Omental fat pad (tissue), 4 donors: ENCODE measurements at places on chromosomes 12 and 14.

GRCh38 chr14:97718886-97719442 lies 921.8 kb downstream of the VRK1 start:
- no peak for DNase-seq

- no peak for DNase-seq
These were observed 52.0 kb downstream of the KCNMB4 start for GRCh38 chr12:70418101-70418500.

DNA sequence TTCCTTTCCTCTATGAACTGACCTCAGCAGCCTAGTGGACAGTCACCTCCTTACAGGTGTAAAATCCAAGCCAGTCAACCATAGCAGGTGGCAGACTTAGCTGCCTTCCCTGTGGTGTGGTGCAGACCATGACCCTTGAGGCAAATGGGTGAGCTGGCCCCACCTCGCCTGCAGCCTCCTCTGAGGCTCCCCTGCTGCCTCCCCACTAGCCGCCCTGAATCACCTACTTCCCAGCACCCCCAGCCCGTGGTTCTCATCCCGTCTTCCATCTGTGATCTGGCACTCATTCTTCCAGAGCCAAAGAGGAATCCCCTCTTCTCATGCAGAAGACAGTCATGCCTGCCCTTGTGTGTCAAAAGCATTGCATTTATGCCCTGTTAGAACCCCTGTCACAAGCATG lies 34.4 kb upstream of the TSPAN9 start:
- DNase-seq: no peak

DNA sequence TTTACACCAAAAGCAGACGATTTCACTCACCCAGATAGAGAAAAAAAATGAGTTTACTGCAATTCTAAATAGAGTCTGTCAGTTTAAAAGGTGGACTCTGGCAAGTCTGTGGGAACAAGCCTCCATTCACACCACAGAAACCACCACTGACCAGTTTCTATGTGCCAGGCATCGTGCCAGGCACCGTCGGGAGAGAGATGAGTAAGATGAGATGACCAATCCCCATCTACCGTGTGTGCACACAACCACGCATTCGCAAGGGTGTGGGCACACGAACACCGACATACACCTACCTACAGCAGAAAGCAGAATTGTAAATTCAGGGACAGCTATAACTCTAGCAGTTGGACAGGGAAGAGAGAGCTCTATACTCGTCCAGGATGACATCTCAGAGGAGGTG lies 58.3 kb downstream of the PRIMA1 start:
- DNase-seq: no peak

- no peak for DNase-seq
These were observed 15.9 kb downstream of the KRT85 start for GRCh38 chr12:52351196-52352059.

DNA sequence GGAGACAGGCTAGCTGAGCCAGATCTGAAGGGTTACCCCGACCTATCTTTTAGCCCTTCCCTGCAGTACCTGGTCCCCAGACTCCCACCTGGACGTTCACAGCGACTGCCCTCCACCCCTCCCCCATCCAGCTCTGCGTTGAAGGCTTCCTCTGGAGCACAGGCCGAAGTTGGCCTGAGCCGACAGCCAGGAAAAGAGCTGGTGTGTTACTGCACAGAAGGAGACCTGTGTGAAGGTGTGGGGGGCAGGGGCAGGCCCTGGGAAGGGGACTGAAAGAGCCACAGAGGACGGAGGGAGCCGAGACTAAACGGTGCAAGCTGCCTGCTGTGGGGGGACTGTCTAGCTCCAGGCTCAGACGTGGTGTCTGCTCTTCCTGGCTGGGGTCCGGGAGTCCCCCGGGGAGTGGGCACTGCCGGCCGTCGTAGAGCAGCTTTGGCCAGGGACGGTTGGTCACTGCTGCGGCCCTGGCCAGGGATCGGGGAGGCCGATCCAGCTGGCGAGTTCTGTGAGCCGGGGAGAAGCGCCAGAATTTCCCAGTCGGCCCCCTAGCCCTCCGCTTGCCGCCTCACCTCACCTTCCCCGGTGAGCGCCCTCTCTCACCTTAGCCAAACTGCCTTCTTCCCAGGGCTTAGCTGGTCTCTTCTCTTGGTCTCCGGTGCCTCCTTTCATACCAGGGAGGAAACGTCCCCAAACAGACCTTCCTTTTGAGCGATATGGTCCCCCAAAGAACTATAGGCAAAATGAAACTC lies 899 bp upstream of the COL2A1 start:
- DNase-seq: no peak

GRCh38 chr14:75295061-75295461 lies 16.4 kb downstream of the FOS start:
- no peak for DNase-seq

GRCh38 chr12:95116773-95117172 lies 43.4 kb upstream of the NR2C1 start:
- no peak for DNase-seq

DNA sequence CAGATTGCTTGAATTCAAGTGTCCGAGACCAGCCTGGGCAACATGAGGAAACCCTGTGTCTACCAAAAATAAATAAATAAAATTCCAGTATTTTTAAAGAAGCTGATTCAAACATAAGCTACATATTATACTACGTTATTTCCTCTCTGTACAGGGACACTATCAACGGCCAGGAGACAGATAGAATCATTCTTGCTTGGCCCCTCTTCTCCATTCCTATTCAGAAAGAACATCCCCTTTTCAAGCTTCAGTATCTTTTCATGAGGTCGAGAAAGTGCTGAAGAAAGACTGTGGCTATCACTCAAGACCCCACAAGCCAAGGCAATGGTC lies 314 bp upstream of the DHRS7 start:
- DNase-seq: no peak

DNA sequence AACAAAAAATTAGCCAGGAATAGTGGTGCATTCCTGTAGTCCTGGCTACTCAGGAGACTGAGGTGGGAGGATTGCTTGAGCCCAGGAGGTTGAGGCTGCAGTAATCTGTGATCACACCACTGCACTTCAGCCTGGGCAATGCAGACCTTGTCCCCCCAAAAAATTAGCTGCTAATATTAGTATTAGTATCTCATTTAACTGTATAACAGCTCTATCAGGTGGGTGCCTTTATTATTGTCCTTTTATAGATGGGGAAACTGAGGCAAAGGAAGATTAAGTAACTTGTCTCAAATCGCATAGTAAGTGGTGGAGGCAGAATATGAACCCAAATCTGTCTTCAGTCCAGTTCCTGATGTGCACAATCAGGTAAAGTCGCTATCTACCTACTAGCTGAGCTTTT lies 142.3 kb upstream of the CRY1 start:
- DNase-seq: no peak

- DNase-seq: peak; percentile 23
These were observed 28.2 kb downstream of the WBP11 start for GRCh38 chr12:14774906-14775635.

DNA sequence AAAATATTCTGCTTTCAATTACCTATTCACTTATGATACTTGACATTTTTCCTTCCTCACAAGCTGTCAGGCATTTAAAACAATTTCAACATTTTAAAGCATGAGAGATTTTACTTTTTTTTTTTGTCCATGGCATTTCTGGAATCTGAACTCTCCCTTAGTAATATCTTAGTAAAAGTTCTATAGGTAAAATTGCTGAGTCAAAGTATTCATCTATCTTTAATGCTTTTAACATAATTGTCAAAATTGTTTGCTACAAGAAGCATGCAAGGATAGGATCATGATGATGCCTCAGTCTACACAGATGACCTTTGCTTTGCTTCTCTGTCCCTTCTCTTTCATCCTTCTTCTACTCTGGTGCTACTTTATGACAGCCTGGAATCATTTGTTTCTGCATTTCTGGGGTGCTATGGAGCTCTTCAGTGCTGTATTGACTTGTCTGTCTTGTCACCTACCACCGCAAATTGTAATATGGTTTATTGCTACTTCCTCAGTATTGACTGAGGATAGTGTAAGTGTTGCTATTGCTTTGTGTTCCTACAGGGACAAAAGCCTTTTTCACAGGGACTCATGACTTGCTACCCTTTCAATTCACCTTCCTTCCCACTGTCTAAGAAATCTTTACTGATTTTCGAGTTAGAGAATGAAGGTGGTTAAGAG lies 589.8 kb upstream of the ATP2B1 start:
- DNase-seq: no peak

GRCh38 chr12:100733817-100734593 lies 60.6 kb upstream of the ANO4 start:
- DNase-seq: no peak

DNA sequence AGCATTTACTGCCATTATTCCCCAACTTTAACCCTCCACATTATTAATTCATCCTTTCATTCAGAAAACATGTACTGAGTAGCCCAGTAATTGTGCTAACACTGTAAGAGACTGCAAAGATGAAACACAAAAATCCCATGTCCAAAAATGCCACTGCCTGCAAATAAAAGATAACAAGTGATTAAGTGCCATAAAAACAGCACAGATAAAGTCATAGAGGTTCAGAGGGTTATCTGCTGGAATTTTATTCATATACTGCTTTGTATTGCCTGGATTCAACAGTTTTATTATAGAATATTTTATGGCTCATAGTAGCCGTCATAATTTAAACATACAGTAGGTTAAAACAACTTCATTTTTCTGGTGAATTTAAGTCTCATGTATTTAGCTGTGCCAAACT lies 177.9 kb downstream of the KICS2 start:
- no peak for DNase-seq

- DNase-seq: no peak
These were observed 28.4 kb downstream of the DGLUCY start for GRCh38 chr14:91142214-91142668.
